ENCODE measurements at places on chromosomes 7 and 10.
A peak's percentile ranks its signal among the peaks of the same experiment; 100 is the strongest.

- peak; percentile 54 for DNase-seq
Measured at GRCh38 chr10:118163217-118163616, 116.5 kb upstream of the RAB11FIP2 start.

GRCh38 chr10:122954731-122955050 lies 664 bp upstream of the C10orf88 start:
- DNase-seq, result no peak

GRCh38 chr10:30857803-30858202 lies 173.9 kb downstream of the ZNF438 start:
- DNase-seq, result peak; percentile 58

DNA sequence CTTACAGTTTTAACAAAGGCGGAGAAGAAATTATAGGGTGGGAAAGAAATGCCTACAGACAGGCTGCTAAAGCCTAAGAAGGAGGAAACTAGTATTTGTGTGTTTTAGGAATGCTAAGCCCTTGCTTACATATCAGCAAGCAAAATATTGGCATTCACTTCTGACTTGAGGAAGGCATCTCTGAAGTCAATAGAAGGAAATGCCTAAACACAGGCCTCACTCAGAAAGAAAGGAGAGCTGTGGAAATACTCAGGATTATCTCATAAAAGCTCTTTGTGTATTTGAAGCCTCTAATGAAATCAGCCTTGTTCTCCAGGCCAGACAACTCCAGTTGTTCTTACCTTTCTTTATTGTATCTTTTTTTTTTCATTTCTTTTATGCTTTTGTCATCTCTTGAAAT lies 158.0 kb downstream of the AUTS2 start:
- no peak for DNase-seq

- DNase-seq, result no peak
Measured at GRCh38 chr10:119029613-119030420, at the start of gene NANOS1. TSS of gene NANOS1 (plus strand) at chr10:119029714. CDS start at chr10:119029802, 88 bp downstream.

DNA sequence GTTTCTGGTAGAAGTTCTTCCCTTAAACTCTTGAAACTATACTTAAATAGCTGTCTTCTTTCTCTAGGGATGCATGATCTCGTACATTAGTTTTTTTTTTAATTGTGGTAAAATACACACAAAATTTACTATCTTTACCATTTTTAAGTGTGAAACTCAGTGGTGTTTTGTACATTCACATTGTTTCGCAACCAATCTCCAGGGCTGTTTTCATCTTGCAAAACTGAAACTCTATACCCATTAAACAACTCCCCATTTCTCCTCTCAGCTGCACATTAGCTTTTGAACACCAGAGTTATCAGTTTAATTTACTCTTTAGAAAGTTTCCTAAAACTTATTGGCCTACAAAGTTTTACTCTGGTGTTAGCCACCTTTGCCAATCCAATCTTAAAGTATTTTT lies 45.5 kb upstream of the PRKAR2B start:
- DNase-seq, result no peak

DNA sequence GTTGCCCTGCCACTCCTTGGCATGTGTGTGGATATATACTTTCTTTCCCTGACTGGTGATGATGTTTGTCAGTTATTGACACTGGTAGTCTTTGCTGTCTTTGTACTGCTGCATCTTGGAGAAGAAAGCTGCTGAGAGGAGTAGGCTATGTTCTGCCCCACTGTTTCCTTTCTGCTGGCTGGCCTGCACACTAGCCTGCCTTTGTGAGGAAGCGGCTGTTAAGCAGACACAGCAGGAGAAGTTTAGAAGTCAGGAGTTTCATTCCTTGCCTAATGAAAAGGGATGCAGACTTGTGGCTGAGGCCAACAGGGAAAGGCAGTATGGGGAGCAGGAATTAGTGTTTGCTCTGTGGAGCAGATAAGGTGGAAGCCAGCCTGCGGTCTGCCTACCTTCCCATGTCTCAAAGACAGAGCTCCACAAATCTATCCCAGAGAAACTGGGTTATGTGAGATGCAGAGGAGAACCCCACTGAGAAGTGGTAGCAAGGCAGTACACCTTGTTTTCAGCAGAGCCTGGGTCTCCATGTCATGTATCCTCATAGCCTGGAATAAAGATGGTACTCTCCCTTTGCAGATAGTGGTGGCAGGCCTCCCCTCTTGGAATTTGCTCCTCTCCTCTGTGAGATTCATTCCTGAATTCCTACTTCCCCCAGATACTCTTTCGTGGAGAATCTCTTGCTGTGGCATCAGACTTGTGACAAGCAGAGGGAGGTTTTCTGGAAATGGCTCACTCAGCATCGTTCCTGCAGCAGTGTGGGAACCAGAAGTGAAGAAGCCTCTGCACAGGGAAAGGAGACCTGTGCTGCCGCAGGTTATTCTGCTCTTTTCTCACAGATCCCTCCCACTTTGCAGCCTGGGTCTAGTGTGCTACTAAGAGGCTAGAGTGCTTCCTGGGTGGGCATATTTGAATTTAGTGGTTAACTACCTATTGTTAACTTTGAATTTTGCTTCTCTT lies 130.2 kb downstream of the LRRC4 start:
- DNase-seq, result no peak

DNA sequence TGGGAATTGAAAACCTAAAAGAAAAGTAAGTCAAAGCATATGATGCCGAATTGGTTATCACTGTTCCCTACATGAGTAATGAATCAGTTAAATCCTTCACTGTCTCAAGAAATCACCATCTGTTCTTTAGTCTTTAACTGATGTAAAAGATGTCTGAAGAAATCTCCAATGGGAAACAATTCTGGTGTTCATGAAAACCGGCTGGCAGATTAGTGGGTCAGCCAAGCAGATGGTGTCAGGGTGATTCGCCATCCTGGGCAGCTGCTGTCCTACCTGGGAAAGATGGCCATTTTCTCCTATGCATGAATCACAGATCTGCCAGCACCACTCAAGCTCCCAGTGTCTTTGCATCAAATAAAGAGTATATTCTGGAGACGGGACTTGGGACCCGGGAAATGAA lies 925.2 kb upstream of the GHITM start:
- peak; percentile 7 for DNase-seq

- no peak for DNase-seq
Measured at GRCh38 chr7:154342971-154343633, 290.9 kb downstream of the DPP6 start.

- DNase-seq, result no peak
Measured at GRCh38 chr10:75682649-75683557, 251.5 kb downstream of the LRMDA start.

DNA sequence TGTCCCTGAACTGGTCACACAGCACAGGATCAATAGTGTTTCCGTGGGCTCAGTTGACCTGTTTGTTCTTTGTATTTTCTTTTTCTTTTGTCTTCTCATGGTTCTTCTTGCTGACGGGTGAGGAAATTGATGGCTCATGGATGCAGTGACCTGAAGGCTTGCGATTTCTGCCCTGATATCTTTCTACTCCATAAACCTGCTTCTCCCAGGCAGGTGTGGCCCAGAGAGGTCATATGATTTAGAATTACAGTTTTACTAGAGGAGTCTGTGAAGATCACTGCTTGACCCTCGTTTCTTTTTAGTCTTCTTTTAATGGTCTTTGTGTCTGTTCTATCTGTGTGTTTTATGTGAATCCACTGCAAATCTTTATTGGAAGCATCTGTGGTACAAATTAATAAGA lies 195.1 kb upstream of the KLF6 start:
- no peak for DNase-seq

- no peak for DNase-seq
Measured at GRCh38 chr7:51198654-51199053, 118.0 kb downstream of the COBL start.

- no peak for DNase-seq
Measured at GRCh38 chr10:89992575-89992974, 291.2 kb downstream of the KIF20B start.

DNA sequence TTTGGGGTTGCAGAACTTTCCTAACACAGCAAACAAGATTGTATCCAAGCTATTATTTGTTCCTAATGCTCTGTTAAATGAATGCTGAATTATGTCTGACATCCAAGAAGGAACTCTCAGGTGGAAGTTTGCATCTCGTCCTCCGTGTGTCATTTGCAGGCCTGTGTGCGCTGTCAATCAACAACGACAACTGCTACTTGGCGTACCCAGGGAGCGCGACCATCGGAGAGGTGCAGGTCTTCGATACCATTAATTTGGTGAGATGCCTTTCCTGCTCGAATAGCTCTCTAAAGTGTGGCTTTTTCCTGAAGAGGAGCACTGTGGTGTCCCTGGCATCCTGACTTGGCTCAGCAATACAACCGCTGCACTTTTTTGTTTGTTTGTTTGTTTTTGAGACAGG lies 26.9 kb downstream of the WIPI2 start:
- no peak for DNase-seq

GRCh38 chr7:25408876-25409275 lies 180.6 kb upstream of the NPVF start:
- DNase-seq, result no peak

DNA sequence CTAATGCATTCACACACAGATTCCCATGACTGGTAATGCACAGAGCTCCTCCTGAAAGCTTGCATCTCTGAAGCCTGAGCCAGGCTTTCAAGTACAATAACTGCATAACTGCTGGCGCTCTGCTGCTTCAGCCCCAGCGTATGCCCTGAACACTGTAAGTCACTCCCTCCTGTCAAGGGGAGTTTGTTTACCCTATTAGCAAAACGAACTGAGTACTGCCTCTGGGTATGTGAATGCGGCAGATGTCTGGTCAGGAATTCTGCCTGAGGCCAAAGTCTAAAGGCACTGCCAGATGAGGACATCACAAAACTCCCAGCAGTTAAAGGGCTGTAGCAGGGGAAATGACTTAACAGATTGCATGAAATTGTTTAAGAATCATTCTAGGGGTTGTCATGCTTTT lies 97.7 kb downstream of the NRCAM start:
- DNase-seq, result peak; percentile 38

DNA sequence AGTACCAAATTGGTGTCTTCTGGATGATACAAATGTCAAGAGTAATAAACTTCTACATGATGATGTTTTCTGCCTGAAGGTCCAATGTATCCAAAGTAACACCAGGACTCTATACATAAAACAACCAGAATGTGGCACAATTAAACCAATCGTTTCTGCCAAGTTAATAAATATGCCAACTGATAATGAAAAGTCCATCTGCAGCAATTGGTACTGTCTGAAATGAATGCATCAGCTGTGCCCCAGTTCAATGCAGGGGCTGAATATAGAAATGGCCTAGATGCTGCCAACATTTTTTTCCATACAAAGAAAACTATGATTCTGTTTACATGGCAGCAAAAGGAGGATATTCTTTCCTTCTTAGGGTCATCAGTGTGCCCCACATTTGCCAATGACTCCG lies 137.2 kb upstream of the LSM8 start:
- no peak for DNase-seq

GRCh38 chr7:74380720-74381119 lies 73.0 kb upstream of the GTF2IRD1 start:
- DNase-seq, result no peak

DNA sequence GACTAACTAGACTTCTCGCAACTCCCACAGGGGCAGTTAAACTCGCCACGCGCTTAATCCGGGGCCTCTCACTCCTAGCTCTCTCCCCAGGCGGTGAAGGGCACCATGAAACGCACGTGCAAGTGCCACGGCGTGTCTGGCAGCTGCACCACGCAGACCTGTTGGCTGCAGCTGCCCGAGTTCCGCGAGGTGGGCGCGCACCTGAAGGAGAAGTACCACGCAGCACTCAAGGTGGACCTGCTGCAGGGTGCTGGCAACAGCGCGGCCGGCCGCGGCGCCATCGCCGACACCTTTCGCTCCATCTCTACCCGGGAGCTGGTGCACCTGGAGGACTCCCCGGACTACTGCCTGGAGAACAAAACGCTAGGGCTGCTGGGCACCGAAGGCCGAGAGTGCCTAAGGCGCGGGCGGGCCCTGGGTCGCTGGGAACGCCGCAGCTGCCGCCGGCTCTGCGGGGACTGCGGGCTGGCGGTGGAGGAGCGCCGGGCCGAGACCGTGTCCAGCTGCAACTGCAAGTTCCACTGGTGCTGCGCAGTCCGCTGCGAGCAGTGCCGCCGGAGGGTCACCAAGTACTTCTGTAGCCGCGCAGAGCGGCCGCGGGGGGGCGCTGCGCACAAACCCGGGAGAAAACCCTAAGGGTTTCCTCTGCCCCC lies 19.5 kb downstream of the WNT8B start:
- DNase-seq, result peak; percentile 28

DNA sequence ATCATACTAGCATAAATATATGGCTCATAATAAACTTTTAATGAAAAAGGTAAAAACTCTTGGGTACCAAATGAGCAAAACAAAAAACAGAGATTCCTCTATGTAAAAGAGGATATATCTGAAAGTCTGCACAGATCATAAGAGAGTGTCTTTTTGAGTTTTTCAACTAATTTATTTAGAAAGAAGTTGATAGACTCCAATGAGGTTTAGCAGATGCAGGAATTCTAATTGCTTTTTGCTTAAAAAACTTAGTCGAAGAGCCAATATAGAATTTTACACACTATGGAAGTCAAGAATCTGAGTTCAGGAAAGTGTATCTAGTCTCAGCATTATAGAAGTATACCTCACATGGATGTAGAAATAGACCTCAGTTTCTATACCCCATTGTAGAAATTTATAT lies 3.4 kb upstream of the MLLT10 start:
- DNase-seq, result no peak

DNA sequence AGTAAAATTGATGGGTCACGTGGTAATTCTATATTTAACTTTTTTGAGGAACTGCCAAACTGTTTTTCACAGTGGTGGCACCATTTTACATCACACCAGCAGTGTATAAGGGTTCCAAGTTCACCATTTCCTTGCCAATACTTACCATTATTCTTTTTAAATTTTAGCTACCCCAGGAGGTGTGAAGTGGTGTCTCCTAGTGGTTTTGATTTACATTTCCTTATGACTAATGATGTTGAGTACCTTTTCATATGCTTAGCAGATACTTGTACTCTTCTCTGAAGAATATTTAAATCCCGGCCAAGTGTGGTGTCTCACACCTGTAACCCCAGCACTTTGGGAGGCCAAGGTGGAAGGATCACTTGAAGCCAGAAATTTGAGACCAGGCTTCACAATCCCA lies 28.5 kb downstream of the FHIP2A start:
- no peak for DNase-seq

GRCh38 chr10:120456626-120457430 lies at the start of gene PLPP4:
TSS of gene PLPP4 (plus strand) at chr10:120457227. CDS start at chr10:120457306, 79 bp downstream.
- no peak for DNase-seq

DNA sequence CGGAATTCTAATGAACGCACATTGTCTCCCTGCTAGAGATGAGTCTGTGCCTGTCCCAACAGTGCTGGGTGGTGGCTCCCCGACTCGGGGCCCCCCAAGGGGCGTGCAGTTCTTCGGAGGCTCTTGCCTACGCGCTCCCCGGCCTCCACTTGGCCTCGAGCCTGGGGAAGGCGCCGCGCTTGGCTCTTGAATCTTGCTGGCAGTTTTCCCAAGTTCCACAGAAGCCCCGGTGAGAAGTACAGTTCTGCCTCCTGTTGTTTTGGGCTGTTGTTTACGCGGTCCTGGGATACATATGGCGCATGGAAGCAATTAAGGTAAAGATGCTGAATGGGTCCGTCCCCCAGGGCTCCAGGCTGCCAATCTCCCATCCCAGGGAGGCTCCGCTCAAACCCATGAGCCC lies 32.6 kb upstream of the UNCX start:
- DNase-seq, result no peak

- DNase-seq, result no peak
Measured at GRCh38 chr10:1779796-1780195, 42.5 kb upstream of the ADARB2 start.

- DNase-seq, result no peak
Measured at GRCh38 chr10:100696477-100696901, 48.9 kb upstream of the PAX2 start.

Data from GM04504 (cell line).